ENCODE measurements at places on chromosomes 1 and 21.

DNA sequence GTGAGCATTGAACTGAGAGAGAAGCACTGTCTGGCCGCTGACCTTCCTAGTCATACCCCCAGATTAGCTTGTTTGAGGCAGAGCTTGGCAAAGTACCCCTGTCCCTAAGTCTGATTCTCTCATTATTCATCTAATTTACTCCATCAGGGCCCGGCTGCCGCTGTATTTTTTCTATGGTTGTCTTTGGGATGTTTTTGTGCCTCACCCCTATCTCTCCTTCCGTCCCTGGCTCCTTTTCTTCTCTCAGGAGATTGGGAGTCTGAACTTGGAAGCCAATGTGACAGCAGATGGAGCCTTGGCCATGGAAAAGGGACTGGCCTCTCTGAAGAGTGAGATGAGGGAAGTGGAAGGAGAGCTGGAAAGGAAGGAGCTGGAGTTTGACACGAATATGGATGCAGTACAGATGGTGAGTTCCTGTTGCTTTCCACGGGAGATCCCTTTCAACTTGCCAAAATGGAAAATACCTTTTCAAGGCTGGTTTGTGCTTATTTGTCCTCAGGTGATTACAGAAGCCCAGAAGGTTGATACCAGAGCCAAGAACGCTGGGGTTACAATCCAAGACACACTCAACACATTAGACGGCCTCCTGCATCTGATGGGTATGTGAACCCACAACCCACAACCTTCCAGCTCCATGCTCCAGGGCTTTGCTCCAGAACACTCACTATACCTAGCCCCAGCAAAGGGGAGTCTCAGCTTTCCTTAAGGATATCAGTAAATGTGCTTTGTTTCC is 53.9 kb downstream of the LAMC2 start:
- DNase-seq: no peak

DNA sequence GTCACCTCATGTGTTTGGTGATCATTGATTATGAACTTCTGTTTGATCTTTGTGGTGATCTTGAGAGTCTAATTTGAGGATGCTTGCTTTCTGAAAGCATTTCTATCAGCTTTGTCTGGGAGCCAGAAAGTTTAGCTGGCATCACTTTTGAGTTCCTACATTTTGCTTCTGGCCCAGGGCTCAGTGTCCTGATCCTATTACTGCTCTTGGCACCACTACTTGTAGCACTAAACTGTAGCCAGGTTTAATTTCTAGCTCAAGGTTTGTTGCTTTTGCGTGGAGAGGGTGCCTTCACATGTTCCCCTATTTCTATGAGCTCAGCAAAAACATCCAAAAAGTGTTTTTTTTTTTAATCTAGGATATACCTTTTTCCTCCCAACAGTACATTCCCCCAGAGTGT is 9.3 kb downstream of the TTC3 start:
- DNase-seq: no peak

DNA sequence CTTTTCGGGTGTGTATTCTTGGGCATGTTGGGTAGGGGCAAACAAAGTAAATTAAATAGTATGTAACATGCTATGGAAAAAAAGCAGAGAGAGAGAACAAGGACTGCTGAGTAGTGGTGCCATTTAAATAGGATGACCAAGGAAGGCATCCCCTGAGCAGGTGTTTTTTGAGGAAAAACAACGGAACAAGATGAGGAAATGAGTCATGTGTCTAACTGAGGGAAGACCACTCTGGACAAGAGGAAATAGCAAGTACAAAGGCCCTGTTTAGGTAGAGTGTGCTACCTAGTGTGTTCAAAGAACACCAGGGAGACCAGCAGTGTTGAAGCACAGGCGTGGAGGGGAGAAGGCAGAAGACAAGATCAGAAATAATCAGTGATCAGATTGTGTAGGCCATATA is 20.1 kb upstream of the GUCA2A start:
- no peak for DNase-seq

DNA sequence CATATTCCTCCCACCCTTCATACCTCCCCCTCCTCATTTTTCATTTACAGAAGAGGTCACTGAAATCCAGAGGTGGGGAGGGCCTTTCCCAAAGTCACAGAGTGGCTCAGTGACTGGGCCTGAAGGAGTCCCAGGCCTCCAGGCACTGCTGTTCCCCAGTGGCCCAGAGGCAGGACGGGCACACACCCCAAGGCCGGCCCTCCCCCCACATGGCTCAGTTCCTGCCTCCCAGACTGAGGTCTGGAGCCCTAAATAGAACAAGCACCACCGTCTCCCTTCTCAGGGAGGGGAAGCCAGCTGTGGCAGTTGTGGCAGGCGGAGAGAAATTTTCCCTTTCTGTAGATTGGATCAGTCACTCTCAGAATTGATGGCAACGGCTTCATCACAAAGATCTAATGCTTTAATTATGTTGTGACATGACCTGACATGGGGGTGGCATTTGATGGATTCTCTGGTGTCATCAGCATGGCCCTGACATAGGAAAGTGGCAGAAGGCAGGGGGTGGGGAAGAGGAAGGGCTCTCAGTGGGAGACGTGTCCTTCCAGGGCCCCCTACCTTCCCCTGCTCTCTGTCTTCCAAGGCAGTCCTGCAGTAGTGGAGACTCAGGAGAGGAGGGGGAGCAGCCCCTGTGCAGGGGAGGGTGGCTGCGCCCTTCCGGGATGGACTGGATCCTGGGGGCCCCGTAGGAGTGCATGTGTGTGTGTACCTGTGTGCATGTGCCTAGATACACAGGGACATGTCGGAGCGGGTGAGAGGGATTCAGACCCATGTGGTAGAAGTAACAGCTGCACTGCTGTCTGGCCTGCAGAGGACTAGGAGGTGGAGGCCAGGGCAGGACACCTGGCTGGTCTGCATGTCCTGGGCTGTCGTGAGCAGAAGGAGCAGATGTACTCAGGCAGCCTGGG is 41.2 kb upstream of the FOXO6 start:
- no peak for DNase-seq

GRCh38 chr21:40631211-40631610 is 215.7 kb downstream of the DSCAM start:
- peak; percentile 26 for DNase-seq

GRCh38 chr1:40877698-40878097 is 15.5 kb upstream of the CITED4 start:
- DNase-seq: peak; percentile 59

- DNase-seq: no peak
These were observed 121.5 kb downstream of the XCL2 start for GRCh38 chr1:168422203-168422847.

DNA sequence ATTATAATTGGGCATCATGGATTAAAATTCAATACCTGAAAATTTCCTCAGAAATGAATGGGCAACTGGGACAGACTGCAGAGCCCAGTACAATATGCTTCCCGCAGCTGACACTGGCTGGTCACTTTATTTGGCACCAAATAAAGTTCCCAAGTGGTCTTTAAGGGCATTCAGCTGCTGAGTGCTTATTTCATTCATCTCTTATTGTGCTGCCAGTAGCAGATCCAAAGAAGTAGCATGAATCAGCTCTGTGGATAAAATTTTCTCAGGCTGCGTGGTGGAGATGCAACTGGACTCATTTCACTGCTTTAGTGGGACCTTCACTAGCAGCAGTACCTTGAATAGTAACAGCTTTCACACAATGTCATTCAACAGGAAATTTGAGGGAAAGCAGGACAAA is 226.3 kb upstream of the ADGRL2 start:
- no peak for DNase-seq

GRCh38 chr1:94719926-94720793 is 100.0 kb upstream of the SLC44A3 start:
- DNase-seq: no peak

- no peak for DNase-seq
These were observed 88.7 kb downstream of the WLS start for GRCh38 chr1:68143633-68144032.

- no peak for DNase-seq
These were observed 2.7 kb downstream of the PDIK1L start for GRCh38 chr1:26114165-26114927.

DNA sequence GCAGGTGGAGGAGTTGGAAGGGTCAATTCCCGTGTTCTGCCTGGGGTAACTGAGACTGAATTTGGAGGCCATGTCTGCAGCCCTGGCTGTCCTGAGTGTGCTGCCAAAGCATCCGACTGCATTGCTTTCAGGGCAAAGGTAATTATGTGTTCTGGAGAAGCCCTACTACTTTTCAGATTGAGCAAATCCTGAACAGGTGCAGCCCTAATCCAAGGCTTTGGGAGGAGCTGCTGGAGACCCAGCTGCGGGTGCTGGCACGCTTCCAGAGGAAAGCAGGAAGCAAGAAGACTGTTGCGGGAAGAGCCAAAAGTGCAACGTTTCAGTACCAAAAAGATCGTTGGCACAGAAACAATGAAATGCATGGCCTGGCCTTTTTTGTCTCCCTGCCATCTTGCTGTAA is 73.7 kb upstream of the NRIP1 start:
- DNase-seq: no peak

- no peak for DNase-seq
These were observed 28.3 kb downstream of the PRDX6 start for GRCh38 chr1:173505391-173505790.

DNA sequence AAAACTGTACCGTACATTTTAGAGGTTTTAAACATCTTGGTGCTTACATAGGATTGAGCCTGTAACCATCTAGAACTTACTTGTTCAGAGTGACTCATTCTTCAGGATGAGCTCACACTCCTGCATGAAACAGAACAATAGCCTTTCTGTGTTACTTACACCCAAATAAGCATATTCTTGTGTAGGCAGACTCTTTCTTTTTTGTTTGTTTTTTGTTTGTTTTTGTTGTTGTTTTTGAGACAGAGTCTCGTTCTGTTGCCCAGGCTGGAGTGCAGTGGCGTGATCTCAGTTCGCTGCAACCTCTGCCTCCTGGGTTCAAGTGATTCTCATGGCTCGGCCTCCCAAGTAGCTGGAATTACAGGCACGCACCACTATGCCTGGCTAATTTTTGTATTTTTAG is 3.8 kb upstream of the CA6 start:
- peak; percentile 74 for DNase-seq

DNA sequence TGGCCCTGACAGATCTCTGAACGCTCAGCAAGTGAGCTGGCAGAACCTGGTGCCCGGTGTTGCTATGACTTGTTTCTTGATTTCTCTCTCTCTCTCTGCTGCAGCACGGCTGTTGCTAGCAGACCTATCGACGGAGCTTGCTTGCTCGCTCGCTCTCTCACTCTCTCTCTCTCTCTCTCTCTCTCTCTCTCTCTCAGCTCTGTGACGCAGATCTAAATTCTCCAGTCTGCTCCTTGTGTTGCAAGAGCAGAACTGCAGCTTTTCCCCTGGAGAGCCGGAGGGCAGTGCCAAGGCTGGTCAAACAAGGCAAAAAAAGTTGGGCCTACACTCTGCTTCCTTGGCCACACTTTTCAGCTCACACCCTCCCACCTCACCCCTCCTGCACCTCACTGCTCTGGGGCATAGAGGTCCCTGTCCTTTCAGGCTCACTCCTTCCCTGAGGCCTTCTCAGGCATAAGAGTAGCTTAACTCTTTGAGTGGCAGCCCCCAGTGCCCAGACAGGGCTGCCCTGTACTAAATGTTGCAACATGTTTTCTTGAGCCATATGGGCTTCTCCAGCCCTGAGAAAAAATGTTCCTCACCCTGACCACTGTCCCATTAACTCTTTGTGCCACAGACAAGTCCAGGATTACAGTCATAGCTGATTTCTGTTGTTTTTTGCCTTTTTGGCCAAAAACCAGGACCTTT is 72.2 kb downstream of the CD46 start:
- peak; percentile 83 for DNase-seq
